D721Med (cell line): ENCODE measurements at places on chromosomes 6 and 20.

DNA sequence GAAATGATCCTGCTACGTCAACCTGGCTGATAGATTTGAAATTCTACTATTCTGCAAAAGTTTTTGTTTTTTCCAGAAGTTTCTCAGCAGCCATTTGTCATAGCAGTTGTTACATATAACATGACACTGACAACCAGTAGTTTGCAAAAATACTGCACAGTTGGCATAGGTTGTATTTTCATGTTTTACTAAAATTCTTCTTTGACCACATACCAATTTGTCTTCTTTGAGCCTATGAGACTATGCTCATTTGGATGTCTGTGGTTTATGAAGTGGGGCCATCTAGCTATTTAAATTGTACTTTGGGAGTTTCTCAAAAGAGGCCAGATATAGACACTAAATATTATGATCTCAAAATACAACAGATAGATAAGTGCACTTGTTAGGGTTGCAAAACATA lies 104.9 kb upstream of the PREP start:
- no peak for DNase-seq

- DNase-seq: no peak
These were observed 145.1 kb upstream of the FKBP1C start for GRCh38 chr6:63066055-63066704.

GRCh38 chr6:121544691-121545090 lies 109.2 kb downstream of the GJA1 start:
- DNase-seq: no peak

DNA sequence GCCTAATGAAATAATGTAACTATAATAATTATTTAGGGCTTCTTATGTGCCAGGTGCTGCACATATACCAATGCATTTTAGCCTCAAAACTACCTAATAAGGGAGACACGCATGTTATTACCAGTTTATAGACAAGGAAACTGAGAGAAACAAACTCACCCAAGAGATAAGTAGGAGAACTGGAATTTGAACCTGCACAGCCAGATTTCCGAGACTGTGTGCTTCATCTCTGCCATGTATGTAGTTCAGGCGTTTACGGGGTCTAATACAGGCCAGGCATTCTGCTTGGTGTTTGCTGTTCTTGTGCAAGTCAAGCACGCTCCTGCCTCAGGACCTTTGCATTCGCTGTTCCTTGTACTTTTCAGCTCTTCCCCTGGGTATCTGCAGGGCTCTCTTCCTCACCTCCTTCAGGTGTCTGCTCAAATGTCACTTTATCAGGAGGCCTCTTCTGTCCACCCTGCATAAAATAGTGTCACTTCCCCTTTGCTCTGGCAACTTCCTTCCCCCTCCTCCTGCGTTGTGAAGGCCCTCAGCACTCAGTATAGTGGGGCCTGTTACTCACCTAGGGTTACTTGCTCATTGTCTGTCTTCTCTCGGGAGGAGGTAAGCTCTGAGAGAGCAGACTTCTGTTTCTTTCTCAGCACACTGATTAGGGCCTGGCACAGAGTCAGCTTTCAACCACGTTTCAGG lies 6.1 kb upstream of the NSFL1C start:
- DNase-seq: no peak

DNA sequence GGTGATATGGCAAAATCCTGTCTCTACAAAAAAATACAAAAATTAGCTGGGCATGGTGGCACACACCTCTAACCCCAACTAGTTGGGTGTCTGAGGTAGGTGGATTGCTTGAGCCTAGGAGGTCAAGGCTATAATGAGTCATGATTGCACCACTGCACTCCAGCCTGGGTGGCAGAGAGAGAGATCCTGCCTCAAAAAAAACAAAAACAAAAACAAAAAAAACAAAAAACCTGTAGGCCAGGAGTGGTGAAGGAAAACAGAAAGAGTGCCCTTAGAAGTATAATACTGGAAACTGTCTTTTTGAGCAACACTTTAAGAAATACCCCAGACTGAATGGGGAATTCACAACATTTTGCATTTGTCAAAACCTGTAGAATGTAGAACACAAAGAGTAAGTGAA lies 85.3 kb downstream of the JARID2 start:
- DNase-seq: no peak
